ENCODE measurements at places on chromosomes 5 and 9. TPM values are rescaled to one million over a fixed set of nuclear protein-coding genes. Genes with fewer than 3 reads are reported as not detected.

SPINK6 gene
- not detected for total RNA-seq

CER1 gene
- not detected for total RNA-seq

ZFP2 gene
- 1.2 TPM for total RNA-seq

FGFR4 gene
- 0.92 TPM for total RNA-seq

CYSRT1 gene
- not detected for total RNA-seq

DELE1 gene
- total RNA-seq, result 85.5 TPM

BRINP1 gene
- 0.44 TPM for total RNA-seq

DNA sequence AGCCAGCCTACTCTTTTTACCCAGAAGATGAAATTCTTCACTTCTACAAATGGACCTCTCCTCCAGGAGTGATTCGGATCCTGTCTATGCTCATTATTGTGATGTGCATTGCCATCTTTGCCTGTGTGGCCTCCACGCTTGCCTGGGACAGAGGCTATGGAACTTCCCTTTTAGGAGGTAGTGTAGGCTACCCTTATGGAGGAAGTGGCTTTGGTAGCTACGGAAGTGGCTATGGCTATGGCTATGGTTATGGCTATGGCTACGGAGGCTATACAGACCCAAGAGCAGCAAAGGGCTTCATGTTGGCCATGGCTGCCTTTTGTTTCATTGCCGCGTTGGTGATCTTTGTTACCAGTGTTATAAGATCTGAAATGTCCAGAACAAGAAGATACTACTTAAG, 16.6 kb downstream of the OCLN start:
- DNase-seq, result no peak

GRCh38 chr9:91341749-91342148, 20.0 kb downstream of the AUH start:
- DNase-seq, result no peak

- DNase-seq, result no peak
These were observed 1917.9 kb downstream of the EFNA5 start for GRCh38 chr5:105752801-105753200.

GRCh38 chr9:128860937-128861336, 20.8 kb downstream of the KYAT1 start:
- DNase-seq, result no peak

DNA sequence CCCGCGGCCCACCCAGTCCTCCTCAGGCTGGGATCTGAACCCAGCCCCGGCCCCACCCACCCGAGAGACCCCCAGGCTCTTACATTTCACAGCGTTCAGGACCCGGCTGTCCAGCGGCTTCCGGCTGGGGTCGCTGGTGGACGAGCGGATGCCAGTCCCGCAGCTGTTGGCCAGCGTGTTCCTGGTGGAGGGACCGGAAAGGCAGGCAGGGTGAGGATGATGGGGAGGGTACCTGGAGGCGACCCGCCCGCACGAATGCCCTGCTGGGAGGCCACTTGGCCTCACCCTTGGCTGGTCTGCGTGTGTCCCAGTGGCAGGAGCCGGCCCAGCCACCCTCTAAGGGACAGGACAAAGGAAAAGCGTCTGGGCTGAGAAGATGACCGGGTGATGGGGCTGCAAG, 51.9 kb upstream of the UBAC1 start:
- peak; percentile 22 for DNase-seq

GRCh38 chr5:96125231-96125891, 163.7 kb upstream of the ELL2 start:
- DNase-seq, result no peak

DNA sequence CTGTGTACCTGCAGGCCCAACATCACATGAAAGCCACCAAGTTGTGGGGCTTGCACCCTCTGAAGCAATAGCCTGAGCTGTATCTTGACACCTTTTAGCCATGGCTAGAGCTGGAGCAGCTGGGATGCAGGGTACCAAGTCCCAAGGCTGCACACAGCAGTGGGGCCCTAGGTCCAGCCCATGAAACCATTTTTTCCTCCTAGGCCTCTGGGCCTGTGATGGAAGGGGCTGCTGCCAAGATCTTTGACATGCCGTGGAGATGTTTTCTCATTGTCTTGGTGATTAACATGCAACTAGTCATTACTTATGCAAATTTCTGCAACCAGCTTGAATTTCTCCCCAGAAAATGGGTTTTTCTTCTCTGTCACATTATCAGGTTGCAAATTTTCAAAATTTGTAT, 387.2 kb upstream of the RIOK2 start:
- no peak for DNase-seq

- no peak for DNase-seq
These were observed 117.5 kb downstream of the COL5A1 start for GRCh38 chr9:134758949-134759607.

DNA sequence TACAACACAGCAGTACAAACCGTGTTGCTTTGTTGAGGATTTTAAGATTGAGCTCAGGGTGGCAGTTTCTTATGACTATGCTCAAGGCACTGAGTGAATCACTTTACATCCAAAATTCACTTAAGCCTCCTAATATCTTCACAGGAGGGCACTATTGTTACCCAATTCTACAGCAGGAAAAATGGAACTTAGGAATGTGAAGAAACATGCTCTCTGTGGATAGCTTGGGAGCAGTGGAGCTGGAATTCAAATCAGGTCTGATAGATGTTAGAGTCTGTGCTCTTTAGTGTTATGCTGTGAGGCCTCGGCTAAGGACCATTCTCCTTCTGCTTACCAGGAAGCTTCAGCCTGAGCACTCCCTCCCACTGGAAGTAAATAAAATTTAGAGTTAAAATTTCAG, 18.7 kb upstream of the HMHB1 start:
- DNase-seq, result no peak

GRCh38 chr9:113220467-113221002, 542 bp downstream of the FKBP15 start:
- DNase-seq, result no peak

DNA sequence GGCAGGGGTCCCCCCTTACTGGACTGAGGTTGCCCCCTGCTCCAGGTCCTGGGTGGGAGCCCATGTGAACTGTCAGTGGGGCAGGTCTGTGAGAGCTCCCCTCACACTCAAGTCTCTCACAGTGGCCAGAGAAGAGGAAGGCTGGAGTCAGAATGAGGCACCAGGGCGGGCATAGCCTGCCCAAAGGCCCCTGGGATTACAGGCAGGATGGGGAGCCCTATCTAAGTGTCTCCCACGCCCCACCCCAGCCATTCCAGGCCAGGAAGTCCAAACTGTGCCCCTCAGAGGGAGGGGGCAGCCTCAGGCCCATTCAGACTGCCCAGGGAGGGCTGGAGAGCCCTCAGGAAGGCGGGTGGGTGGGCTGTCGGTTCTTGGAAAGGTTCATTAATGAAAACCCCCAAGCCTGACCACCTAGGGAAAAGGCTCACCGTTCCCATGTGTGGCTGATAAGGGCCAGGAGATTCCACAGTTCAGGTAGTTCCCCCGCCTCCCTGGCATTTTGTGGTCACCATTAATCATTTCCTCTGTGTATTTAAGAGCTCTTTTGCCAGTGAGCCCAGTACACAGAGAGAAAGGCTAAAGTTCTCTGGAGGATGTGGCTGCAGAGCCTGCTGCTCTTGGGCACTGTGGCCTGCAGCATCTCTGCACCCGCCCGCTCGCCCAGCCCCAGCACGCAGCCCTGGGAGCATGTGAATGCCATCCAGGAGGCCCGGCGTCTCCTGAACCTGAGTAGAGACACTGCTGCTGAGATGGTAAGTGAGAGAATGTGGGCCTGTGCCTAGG, at the start of gene CSF2:
Gene CSF2 (plus strand): TSS at position 559 of the 783 bp plus-strand sequence. CDS start 35 bp downstream, at position 594.
- no peak for DNase-seq

GRCh38 chr5:52579391-52579790, 208.3 kb upstream of the ITGA1 start:
- no peak for DNase-seq

DNA sequence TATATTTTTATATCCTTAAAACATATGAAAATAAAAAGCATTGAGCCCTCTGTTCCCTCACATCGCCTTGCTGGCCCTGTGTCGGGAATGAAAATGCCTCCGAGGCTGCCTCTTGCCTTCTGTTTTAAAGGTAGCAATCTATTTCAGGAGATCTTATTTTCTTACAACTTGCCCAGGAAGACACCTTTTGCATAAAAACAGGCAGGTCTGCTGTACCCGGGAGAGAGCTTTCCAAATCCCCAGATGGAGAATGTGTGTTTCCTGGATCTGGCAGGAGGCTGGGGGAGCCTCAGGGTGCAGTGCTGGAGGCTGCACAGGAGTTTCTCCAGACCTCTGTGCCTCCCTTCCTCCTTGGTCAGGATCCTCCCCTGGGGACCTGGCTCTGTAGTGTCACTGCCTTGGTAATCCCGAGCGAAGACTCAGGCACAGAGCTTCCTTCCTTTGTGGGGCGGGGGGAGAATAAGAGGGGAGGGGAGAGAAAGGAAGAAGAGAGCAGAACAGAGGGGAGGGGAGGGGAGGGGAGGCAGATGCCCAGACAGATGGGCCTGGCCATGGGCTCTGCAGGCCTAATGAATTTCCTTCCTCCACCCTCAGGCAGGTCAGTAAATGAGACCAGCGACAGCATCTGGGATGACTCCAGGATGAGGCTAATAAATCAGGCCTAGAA, 104.0 kb upstream of the BOD1 start:
- DNase-seq, result no peak

- peak; percentile 40 for DNase-seq
These were observed 299.4 kb upstream of the RASA1 start for GRCh38 chr5:86968301-86968753.

GRCh38 chr5:60943624-60944023, 1.2 kb downstream of the ERCC8 start:
- DNase-seq, result no peak

DNA sequence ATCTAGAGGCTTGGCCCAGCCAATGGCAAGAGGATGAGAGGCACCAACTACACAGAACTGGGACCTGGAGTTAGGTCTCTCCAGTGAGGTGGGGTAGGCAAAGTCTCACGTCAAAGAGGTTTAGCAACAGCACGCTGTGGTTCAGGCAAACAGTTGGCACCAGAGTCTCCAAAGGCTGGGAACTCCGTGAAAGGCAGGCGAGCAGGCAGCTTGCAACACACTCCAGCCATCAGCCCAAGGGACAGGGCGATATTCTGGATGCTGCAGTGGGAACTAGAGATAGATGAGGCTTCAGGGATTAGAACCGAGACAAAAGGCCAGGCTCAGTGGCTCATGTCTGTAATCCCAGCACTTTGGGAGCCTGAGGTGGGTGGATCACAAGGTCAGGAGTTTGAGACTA, 129.1 kb downstream of the PDZD2 start:
- DNase-seq, result peak; percentile 50

- DNase-seq, result no peak
These were observed 3.1 kb downstream of the CYSTM1 start for GRCh38 chr5:140178086-140178410.

- DNase-seq, result peak; percentile 82
These were observed 2.0 kb downstream of the ST8SIA4 start for GRCh38 chr5:100900796-100901781.

DNA sequence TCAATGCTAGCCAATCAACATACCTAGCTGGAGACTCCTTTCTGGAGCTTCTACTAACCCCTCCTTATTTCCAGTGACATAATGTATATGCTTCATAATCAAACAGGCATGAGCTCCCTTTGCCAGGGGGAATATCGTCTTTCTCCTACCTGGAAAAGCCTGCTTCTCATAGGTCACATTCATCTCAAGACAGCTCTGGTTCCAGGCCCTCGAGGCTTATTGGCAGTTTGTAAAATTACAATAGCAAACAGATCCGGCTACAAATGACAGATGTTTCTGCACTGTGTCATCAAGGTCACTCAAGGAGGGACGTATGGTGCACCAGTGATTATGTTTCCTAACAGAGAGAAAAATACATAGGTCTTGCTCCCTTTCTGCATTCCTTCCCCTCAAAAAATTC, 140.0 kb downstream of the SAXO1 start:
- no peak for DNase-seq

GRCh38 chr5:80654054-80654390, 430 bp upstream of the MSH3 start:
- no peak for DNase-seq

- DNase-seq, result no peak
These were observed 190.7 kb upstream of the TAS2R1 start for GRCh38 chr5:9820691-9821449.

Measured in left cardiac atrium (tissue), 4 donors.